ENCODE measurements at places on chromosomes 3 and 15. TPM values are rescaled to one million over a fixed set of nuclear protein-coding genes. Genes with fewer than 3 reads are reported as not detected.

The TF gene
- 0.08 TPM for total RNA-seq

The TPM1 gene
- 134 TPM for total RNA-seq

The MYRIP gene
- not detected for total RNA-seq

The ZNF445 gene
- 8.0 TPM for total RNA-seq

The RARRES1 gene
- total RNA-seq = 88.2 TPM

The UACA gene
- total RNA-seq = 56.5 TPM

The NANOGP8 gene
- not detected for total RNA-seq

The SLC28A2 gene
- total RNA-seq = not detected

The DUOX1 gene
- total RNA-seq = not detected

Measured in epithelial cell of alveolus of lung (primary cell).